ENCODE measurements at places on chromosomes 3 and 15. TPM values are rescaled to one million over a fixed set of nuclear protein-coding genes. Genes with fewer than 3 reads are reported as not detected.

Gene C3orf85
- 131 TPM for polyA plus RNA-seq

Gene ARPP21
- not detected for polyA plus RNA-seq

Gene LDHAL6B
- polyA plus RNA-seq: not detected

Gene C2CD4A
- 2.3 TPM for polyA plus RNA-seq

Gene USP13
- 4.2 TPM for polyA plus RNA-seq

Gene ARNT2
- 3.0 TPM for polyA plus RNA-seq

Gene RARRES1
- polyA plus RNA-seq: 0.89 TPM

Gene CCNL1
- polyA plus RNA-seq: 46.6 TPM

Gene GOLGA8T
- not detected for polyA plus RNA-seq

Gene CAND2
- 1.5 TPM for polyA plus RNA-seq

Gene FBXL22
- 2.1 TPM for polyA plus RNA-seq

Gene KCNAB1
- polyA plus RNA-seq: not detected

Gene STAC
- polyA plus RNA-seq: 1.1 TPM

Gene ADCY5
- 3.2 TPM for polyA plus RNA-seq

Gene CASR
- polyA plus RNA-seq: 0.22 TPM

Gene ABCF3
- polyA plus RNA-seq: 93.5 TPM

Gene RASL12
- 0.45 TPM for polyA plus RNA-seq

Gene GOLGA8J
- polyA plus RNA-seq: 0.27 TPM

Gene ANKDD1A
- polyA plus RNA-seq: 1.7 TPM

Gene SLC22A13
- polyA plus RNA-seq: not detected

Gene CFAP20DC
- polyA plus RNA-seq: 0.65 TPM

Gene POPDC2
- 2.0 TPM for polyA plus RNA-seq

Gene LRRC3B
- polyA plus RNA-seq: not detected

Gene ATP1B3
- 406 TPM for polyA plus RNA-seq

Gene DNASE1L3
- polyA plus RNA-seq: 17.0 TPM

Gene EDEM1
- polyA plus RNA-seq: 13.6 TPM

Gene CD200
- not detected for polyA plus RNA-seq

Gene CDHR4
- not detected for polyA plus RNA-seq

Gene RHOV
- 1.8 TPM for polyA plus RNA-seq

Gene CCDC54
- polyA plus RNA-seq: 0.13 TPM

Gene FOXL2
- polyA plus RNA-seq: not detected

Gene AGTR1
- polyA plus RNA-seq: 2.3 TPM

Gene TMEM207
- polyA plus RNA-seq: not detected

Gene ADGRG7
- polyA plus RNA-seq: 48.1 TPM

Gene CKMT1B
- 162 TPM for polyA plus RNA-seq

Gene CHST14
- polyA plus RNA-seq: 0.45 TPM

Gene PRR20G
- polyA plus RNA-seq: not detected

Gene NDN
- 7.6 TPM for polyA plus RNA-seq

Gene FOXB1
- not detected for polyA plus RNA-seq

Gene CD96
- 1.3 TPM for polyA plus RNA-seq

Gene SPESP1
- 1.7 TPM for polyA plus RNA-seq

Gene KNG1
- 14.8 TPM for polyA plus RNA-seq

Gene CCK
- 32.0 TPM for polyA plus RNA-seq

Gene MB21D2
- 11.2 TPM for polyA plus RNA-seq

Gene HRG
- not detected for polyA plus RNA-seq

Gene CD200R1L
- not detected for polyA plus RNA-seq

Gene CPLX3
- polyA plus RNA-seq: not detected

Gene POC1A
- polyA plus RNA-seq: 2.7 TPM

Gene ALDH1A3
- 37.3 TPM for polyA plus RNA-seq

Gene TRANK1
- polyA plus RNA-seq: 23.5 TPM

Gene COLQ
- 2.1 TPM for polyA plus RNA-seq

Gene KCNMB3
- 0.27 TPM for polyA plus RNA-seq

Gene CHDH
- 2.2 TPM for polyA plus RNA-seq

Gene SEMA3G
- 30.4 TPM for polyA plus RNA-seq

Gene POLQ
- polyA plus RNA-seq: not detected

Gene MST1
- 488 TPM for polyA plus RNA-seq

Gene GNL3
- 80.5 TPM for polyA plus RNA-seq

All from small intestine (tissue), 16 donors.